ENCODE measurements at places on chromosomes 11 and 22.

DNA sequence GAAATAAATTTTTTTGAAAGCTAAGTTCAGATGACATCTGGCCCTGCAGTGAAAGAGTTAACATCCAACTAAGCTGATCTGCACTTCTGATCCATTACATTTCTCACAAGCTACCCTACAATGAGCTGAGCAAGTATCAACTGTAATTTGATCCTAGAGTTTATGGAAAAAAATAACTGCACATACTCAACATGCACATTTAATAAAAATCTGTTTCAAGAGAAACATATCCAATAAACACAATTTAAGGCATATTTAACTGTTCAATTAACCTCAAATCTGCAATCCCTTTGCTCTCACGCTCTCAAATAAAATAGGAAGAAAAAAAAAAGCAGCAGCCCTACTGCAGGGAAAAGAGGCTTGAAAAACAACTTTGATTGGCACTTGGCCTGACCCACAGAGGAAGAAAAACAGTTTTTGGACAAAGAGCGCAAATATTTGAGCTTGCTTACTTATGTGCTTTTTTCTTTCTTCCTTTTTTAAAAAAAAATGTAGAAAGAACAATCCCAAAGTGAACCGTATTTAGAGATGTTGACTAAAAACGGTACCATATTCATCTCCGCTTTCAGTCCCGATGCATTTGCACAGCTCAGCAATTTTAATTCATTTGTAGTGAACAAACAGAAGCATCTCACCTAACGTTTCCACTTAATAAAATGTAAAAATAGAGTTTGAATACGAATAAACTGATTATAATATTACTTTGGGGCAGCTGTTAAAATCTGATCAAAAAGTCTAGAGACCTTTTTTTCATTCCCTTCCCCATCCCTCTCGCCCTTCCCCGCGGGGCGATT, 1.6 kb downstream of the SESN3 start:
- DNase-seq, result no peak

- no peak for DNase-seq
Measured at GRCh38 chr11:83205608-83206185, 12.2 kb downstream of the ANKRD42 start.

- DNase-seq, result peak; percentile 86
Measured at GRCh38 chr22:27876684-27877083, 42.4 kb downstream of the PITPNB start.

GRCh38 chr22:41157083-41157482, 48.0 kb upstream of the L3MBTL2 start:
- no peak for DNase-seq

DNA sequence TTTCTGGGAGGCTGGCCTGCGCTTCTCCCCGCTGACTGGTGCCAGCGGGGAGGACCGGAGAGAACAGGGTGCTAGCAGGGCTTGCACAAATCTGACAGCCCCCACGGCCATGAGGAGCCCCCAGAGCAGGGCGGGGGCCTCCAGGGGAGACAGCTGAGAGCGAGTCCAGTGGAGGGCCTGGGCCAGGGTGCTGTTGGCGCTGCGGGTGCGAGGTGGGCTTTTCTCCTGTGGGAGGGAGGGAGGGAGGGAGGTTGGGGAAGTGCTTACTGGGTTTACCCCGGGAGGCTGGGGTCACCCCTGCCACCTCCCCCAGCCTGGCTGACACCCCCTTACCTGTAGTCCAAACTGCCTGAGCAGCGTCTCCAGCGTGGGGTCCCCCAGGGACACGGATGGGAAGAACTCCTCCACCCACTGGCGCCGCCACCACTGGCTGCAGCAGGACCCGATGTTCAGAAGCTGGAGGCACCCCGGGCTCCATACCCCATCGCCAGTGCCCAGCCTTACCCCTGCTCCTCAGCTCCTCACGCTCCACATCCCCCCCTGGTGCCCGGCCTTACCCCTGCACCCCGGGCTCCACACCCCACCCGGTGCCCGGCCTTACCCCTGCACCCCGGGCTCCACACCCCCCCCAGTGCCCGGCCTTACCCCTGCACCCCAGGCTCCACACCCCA, 3.9 kb downstream of the LMF2 start:
- no peak for DNase-seq

DNA sequence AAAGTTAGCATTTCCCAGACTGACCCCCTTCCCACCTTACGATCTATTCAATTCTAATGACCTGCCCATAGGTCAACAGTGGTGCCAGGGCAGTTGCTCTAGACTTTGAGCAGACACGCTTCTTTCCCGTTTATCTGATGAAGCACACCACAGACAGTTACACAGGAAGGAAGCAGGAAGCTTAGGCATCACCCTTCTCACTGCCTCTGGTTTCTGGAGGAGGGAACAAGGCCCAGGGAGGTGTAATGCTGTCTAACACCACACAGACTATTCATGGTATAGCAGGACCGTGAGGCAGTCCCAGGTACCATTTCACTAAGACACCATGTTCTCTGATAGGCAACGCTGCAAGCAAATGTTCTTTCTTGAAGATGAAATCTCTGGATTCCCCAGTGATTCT, 279.4 kb downstream of the NTM start:
- DNase-seq, result no peak
